ENCODE measurements at places on chromosomes 11 and 22.

- DNase-seq = no peak
Observed at GRCh38 chr11:124075492-124075840, 34.3 kb upstream of the OR10G7 start.

DNA sequence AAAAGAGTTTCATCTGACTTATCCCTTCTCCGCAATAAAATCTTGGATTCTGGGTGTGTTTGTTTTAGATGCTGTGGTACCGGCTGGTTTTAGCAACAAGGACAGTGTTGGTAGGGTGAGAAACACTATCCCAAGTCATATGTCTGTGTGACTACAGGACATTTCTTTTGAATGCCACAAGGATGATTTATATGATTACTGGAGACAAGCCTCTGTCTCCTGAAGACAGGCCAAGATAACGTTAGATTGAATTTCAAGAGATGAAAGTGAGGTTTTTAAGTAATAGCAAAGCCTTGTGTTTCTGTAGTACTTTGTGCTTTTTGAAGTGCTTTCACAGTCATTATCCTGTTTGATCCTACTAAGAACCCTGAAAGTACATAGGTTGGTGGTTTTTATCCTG is 101.6 kb downstream of the COMMD9 start:
- no peak for DNase-seq

DNA sequence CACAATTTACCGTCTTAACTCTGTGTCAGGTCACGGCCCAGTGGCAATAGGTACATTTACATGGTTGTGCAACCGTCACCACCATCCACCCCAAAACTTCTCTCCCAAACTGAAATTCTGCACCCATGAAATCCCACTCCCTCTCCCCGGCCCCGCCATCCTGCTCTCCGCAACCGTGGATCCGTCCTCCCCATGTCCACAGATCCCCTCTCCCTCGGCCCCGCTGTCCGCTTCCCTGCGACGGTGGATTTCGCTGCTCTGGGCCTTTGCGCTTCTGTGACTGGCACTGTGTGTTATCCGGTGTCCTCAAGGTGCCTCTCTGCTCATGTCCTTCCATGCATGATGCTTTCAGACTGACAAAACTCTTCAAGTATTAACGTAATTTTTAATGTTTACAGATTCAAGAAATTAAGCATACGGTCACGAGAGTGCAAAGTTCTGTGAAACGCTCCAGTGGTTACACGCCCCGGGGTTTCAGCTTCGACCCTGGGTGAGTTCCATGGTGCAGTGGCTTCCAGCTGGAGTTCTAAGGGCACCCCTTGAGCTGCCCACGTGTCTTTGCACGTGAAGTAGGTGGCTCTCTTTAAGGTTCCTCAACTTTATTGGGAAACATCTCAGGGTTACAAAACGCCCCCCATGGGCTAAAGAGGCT is 76.4 kb downstream of the KCNQ1 start:
- DNase-seq = no peak

DNA sequence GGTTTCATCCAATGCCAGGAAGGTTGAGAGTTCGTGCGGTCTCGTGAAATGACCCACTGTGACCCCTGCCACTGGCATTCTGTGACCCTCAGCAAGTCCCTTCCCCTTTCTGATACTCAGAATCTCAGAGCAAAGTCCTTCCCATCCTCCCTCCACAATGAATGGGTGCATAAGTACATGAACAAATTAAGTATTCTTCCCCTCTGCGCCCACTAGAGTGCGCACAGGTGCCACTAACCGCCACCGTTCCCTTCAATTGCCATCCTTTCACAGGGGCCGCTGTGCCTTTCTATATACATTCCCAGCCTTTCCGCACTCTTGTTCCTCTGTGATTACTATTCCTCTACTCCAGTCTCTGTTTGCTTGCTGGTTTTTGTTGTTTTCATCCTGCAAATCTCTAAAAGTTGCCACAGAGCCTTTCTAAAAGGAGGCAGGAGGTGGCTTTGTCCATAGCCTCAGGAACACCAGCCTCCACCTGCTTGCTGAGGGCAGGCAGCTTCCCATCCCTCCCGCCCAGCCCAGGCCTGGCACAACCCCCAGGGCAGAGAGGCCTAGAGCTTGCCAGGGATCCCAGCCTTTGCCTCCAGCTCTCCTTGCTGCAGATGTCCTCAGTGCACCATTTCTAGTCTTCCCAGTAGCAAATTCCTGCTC is 6.7 kb upstream of the AP1B1 start:
- DNase-seq = peak; percentile 49

DNA sequence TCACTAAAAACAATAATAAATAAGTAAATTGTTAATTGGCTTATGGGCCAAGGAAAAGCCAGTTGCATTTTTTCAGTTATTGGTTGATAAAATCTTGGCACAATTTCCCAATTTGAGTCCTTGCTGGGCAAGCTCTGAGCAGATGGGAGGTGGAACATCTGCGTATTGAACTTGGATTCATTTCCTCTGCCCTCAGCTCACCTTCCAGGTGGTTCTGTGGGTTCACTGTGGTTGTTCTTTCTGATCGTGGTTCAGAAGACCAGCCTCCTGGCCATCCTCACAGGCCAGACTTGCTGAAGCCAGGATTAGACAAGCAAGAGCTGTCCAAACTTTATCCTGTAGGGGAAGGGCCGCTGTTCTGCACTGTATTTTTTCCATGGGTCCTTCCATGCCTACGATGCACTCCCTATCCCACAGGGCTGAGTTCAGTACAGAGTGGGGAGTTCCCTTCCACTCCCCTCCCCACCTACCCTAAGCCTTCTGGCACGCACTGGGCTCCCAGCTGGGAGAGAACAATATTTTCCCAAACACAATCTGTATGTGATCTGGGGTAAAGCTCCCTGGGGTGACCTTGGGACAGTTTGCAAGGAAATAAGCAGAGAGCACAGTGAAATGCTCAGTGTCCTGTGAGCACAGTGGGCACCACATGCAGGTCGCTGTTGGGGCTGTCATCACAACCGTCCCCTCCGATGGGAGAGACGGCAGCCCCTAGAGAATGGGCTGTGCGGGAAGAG is 43.5 kb upstream of the TP53I11 start:
- DNase-seq = no peak

- DNase-seq = no peak
Observed at GRCh38 chr11:116701297-116701801, 71.4 kb downstream of the BUD13 start.

DNA sequence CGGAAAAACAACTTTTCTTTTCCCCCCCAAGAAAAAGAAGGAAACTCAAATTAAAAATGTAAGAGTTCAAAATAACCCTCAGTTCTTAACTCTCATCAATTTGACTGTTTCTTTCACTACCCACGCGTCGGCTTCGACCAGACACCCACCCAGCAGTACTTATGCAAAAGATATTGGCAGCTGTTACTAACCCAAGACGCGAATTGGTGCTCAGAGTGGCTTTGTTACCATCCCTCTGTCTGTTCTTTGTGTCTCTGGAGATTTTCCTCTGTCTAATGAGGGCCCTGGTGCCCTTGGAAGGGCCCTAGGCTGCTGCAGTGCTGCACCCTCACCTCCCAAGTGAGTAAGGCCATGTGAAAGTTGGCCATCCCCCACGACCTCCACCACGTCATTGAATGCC is 180.5 kb upstream of the NECTIN1 start:
- no peak for DNase-seq

DNA sequence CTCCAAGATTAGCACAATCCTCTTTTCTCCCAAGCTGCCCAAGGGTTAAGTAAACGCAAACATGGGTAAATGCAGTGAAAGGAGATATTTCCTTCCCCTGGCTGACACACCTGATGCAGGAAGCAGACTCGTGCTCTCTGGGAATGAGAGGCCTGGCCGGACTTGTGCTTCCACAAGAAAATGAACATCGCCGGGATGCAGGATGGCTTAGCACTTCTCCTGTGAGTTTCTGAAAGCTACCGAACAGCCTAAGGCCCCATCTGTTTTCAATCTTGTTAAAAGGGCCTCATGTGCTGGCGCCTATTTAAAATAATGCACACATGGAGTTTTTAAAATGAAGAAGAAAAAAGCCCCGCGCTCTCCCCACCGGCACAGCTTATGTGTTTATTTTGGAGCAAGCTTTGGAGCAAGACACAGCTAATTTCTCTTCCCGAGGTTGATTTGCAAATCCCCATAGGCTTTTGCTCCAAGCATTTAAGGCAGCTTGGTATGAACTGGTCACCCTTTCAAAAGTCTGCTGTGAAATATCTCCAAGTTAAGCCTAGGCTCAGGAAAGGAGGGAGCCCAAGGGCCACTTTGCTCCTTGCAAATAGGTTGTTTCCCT is 100.9 kb downstream of the SYN3 start:
- DNase-seq = no peak

GRCh38 chr22:23591201-23591791 is 11.2 kb upstream of the IGLL1 start:
- DNase-seq = peak; percentile 43

DNA sequence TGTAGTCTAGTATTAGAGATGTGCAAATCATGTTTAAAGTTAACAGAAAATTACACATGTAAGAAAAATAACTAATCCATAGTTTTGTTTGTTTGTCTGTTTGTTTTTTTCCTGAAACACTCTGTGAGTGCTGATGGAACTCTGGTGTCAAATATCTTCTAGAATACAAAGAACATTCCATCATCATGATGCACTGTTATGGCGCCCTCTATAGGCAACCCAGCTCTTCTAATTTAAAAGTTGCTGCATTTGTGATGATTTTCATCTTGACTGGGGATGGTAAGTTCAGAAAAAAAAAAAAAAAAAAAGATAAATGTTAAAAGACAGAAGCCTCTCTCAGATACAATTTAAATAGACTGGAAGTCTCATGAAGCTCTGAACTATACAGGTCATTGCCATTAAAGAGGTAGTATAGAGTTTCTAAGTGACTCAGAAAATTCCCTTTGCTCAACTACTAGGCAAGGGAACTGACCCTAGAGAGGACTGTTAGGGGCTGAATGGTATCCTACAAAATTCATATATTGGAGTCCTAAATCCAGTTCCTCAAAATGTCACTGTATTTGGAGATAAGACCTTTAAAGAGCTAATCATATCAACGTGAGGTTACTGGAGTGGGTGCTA is 597.2 kb upstream of the ANO3 start:
- no peak for DNase-seq

- DNase-seq = no peak
Observed at GRCh38 chr11:113023228-113023627, 62.0 kb downstream of the NCAM1 start.

- DNase-seq = no peak
Observed at GRCh38 chr11:42524534-42525227, 787.1 kb upstream of the API5 start.

- DNase-seq = no peak
Observed at GRCh38 chr22:23272371-23272770, 92.1 kb downstream of the BCR start.

GRCh38 chr11:128349650-128350299 is 237.6 kb downstream of the ETS1 start:
- no peak for DNase-seq

- DNase-seq = no peak
Observed at GRCh38 chr22:50012211-50013181, at the start of gene IL17REL. TSS of gene IL17REL (minus strand) at chr22:50012765. CDS start at chr22:50012646, 119 bp downstream.

DNA sequence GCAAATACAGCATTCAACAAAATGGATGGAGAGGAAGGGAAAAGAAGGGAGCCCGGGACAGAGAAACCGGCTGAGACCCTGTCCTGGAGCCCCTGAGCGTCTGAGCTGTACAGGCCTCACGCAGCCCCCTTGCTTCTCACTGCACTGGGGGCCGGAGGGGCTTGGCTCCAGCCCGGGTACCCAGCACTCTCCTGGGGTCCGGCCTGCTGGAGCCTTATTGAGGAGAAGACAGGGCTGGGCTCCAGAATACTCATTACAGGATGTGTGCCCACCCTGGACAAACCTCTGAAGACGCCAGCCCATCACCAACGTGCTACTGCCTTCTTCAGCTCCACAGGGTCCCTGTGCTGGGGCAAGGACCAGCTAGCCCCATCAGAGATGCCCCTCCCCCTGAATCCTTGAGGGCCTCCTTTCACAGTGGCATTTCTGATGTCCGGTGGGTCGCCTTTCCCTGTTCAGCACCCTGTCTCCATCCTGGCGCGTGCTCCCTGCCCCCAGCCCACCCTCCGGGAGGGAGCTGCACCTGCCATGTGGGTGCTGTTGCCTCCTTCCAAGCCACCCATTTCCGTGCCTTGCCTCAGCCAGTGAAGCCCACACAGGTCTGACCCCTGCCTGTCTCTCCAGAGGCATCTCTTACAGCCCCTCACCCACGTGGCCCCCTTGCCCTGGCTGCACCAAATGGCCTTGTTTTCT is 14.6 kb upstream of the SUN2 start:
- no peak for DNase-seq

DNA sequence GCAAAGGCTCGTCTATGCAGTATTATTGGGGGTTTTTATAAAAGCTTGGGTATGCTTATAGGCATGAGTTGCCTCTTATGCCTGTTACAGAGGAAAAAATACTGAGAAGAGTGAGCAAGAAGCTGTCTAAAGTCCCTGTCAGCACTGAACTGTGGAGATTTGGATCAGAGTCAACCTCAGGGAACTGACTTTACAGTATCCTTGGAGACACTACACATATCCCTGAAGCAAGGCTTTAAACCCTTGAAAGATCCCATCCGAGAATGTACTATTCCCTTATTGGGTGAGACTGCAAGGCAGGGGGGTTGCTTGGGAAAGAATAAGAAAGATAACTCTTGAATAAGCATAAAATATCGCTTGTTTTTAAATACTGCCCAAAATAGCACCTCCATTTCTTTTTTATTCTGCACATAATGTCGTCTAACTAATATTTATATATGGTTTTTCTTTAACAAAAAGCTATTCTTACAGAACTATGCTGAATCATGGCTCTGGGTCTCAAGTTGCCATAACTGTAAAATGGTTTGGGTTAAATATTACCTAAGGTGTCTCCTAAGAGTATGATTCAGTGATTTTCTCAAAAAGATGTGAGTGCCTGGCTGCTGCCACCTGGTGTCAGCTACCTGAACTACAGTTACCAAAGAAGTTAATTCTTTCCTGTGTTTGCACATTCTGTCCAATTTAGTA is 1062.8 kb downstream of the DLG2 start:
- no peak for DNase-seq

GRCh38 chr11:77471558-77472193 is 2.2 kb downstream of the PAK1 start:
- no peak for DNase-seq

- no peak for DNase-seq
Observed at GRCh38 chr11:66863428-66864125, 6.7 kb downstream of the LRFN4 start.

GRCh38 chr11:82234256-82234655 is 499.4 kb downstream of the FAM181B start:
- DNase-seq = no peak

DNA sequence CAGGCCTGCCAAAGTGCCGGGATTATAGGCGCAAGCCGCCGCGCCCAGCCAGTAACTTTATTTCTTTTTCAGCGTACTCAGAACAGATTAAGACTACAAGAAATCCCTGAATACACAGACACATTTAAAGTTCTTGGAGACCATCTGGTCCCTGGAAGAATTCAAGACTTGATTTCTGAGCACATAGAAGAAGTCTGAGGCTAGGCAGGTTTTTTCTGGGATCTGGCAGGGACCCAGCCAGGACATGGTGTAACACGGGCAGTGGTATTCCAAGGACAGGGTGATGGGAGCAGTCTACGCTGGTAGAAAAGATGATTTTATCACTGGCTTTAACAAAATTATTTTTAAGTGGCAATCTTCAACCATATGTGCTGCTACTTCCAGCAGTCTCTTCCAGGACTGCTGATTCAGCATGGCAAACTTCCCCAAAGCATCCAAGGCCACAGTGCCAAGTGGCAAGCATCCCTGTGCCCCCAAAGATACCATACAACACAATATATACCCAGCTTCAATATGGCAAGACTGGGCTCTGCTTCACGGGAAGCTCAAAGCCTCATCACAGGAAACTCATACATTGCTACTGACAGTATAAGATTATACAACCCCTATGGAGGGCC is 105.2 kb upstream of the OR5AK2 start:
- DNase-seq = no peak
